ENCODE measurements at places on chromosomes 1 and 21.

- DNase-seq, result no peak
These were observed 7.4 kb upstream of the TIAM1 start for GRCh38 chr21:31351438-31351837.

DNA sequence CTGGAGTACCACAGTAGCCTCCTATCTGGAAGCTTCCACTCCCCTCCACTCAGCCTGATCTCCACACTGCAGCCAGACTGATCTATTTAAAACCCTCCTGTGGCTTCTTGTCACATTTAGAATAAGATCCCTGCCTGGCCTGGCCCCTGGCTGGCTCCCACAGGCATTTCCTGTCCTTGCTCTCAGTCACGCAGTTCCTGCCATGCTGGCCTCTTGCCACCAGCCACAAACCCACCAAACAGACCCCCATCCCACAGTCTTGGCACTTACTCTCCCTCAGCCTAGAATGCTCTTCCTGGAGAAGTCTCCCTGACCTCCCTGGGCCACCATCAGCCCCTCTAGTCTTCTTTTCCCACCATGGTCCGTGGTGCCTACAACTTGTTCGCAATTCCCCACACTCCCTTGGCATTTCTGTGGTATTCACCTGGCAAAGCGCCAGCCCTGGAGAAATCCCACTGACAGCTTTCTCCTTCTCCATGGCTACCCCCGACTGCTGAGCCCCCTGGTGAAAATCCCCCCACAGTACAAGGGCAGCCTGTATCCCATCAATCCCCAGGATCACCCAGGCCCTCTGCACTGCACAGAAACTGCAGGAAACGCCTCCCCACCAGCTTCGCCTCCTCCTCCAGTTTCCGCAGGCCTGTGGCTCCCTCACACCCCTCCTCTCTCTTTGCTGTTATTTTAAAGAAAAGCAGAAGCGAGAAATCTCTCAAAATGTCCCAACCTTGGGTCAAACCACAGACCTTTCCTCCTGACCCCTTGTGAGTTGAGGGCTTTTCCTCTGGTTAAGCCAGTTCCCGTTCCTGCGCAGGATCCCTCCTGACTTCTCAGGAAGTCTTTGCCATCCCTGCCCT lies 94.5 kb downstream of the SYT2 start:
- DNase-seq, result no peak

- no peak for DNase-seq
These were observed 14.7 kb downstream of the ADCY10 start for GRCh38 chr1:167899253-167899681.

DNA sequence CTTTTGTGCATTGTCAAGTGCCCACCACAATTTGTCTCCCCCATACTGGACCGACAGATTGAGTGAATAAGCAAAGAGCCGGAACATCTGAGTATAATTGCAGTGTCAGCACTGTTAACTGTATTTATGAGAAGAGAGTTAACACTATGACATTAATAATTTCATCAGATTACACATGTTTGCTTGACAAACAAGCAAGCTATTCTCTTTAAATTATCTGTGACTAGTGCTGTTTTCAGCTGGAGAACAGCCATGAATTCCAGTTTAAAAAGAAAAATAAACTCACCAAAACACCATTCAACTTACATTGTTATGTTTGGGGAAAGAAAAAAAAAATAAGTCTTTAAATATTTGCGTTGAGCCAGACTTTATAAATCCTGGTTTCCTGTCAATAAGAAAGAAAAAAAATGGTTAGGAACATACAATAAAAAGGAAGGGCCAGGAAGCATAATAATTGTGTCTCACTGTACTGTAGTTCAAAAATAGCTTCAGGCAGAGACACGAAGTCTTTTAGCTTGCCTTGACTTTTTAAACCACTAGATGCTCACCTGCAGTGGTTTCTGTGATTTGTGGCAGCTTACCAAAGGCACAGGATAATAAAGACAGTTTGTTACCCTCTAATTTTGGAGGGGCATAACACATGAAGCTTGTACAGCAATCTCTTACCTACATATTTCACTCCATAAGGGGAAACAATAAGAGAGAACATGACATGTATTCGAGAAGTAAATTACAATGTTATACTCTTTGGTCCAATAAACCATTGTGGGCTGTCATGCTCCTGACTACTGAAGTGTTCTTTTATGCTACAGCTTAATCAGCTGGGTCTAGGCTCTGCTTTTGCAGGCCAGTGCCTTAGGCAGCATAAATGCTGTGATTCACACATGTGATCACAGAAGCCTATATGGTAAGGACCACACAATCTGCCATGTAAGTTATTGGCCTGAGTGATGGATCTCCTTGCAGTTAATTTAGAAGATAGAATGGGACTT lies 302.0 kb upstream of the ADGRL2 start:
- no peak for DNase-seq

GRCh38 chr1:42379794-42380585 lies 602 bp upstream of the RIMKLA start:
- peak; percentile 6 for DNase-seq

DNA sequence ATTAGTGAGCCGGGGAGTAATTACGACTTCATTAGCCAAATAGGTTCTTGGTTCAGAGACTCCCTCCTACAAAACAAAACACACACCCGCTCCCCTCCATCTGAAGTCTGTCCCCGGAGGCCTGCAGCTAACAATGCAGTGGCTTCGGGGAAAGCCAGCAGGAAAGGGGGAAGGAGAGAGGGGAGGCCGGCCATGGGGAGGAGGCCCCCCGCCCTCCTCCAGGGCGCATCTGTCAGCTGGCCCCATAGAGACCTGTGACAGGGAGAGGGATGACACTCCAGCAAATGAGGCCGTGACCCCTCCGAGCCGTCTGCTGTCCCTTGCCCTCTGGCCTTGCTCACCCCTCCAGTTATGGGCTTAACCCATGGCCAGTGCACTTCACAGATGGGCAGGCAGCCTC lies 12.1 kb upstream of the CNTN2 start:
- no peak for DNase-seq

- DNase-seq, result no peak
These were observed 156.2 kb downstream of the RHOU start for GRCh38 chr1:228891272-228892034.

DNA sequence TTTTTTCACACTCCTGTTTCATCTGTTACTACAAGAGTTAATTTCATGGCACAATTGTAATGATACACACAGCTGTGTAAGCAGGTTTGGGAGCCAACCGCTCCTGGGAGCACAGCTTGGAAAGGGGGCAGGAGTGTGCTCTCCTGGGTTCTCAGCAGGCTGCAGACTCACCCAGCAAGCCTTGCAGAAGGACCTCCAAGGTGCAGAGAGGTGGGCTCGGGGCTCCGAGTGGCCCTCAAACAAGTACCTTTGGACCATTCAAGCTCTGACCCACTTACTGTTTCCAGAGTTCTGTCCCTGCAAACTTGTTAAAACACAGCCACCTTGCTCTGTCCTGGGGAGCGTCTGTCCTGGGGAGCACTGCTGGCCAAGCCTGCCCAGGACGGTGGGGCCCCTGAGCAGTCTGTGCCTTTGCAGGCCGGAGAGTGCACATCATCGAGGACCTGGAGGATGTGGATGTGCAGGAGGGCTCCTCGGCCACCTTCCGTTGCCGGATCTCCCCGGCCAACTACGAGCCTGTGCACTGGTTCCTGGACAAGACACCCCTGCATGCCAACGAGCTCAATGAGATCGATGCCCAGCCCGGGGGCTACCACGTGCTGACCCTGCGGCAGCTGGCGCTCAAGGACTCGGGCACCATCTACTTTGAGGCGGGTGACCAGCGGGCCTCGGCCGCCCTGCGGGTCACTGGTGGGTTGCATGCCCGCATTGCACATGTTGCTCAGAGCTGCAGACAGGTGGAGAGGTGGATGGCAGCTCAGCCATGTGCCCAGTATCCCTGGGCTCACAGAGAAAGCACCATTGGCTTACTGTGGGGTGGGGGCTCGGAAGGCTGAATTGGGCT lies 78.0 kb downstream of the OBSCN start:
- DNase-seq, result no peak

DNA sequence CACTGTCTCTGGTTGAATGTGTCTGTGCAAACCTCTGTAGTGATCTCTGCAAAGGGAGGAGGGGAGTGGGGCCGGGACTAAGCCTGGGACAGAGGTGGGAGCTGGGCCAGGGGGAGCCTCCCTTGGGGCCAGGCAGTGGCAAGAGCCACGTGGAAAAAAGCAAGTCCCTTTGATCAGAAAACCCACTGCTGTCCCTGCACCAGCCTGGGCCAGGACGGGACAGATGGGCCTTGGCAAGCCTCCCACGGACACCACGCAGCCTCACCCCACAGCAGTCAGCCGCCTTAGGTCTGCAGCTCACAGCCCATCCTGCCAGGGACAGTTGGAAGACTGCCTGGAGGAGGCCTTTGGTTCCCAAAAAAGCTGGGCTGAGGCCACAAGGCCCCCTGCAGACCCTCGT lies 11.7 kb upstream of the TRAPPC10 start:
- no peak for DNase-seq

DNA sequence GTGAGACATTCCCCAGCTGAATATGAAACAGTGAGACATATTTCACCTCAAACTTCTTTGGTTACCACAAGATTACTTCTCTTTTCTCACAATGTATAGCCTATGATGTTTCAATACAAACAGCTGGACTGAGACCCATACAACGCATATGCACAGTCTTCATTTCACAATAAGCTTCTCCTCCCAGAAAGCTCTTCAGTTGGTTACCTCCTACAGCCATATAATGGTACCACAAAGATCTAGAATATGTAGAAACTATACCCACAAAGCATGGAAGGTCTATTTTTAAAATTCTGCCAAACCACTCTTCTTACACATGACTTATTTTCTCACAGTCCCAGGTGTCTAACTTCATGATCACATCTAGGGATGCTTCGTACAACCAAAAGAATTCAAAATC lies 70.8 kb downstream of the JAK1 start:
- no peak for DNase-seq

GRCh38 chr1:36458910-36459309 lies 5.3 kb downstream of the MRPS15 start:
- peak; percentile 77 for DNase-seq

DNA sequence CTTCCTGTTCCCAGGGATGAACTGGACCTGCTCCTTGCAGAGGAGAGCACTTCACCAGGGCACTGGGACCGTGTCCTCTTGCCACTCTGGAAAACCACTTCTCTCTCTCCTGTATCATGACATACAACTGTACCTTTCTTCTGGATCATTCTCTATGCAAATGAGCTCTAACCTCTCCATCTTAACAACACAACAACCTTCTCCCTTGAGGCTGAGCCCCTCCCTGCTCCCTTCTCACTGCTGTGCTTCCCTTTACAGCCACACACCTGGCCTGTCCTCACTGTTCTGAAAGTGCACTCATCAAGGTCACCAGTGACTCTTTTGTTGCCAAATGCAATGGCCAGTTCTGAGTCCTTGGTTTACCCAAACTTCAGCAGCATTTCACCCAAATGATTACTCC lies 54.5 kb upstream of the MRPS6 start:
- no peak for DNase-seq

GRCh38 chr21:45572231-45572630 lies 30.0 kb upstream of the SLC19A1 start:
- no peak for DNase-seq
